Right forelimb (tissue), 1 donor: ENCODE measurements at places on chromosomes 7 and 10.

- no peak for DNase-seq
Observed at GRCh38 chr7:95421000-95421846, 13.6 kb downstream of the PON2 start.

- DNase-seq = no peak
Observed at GRCh38 chr7:53062796-53063195, 27.4 kb downstream of the POM121L12 start.

DNA sequence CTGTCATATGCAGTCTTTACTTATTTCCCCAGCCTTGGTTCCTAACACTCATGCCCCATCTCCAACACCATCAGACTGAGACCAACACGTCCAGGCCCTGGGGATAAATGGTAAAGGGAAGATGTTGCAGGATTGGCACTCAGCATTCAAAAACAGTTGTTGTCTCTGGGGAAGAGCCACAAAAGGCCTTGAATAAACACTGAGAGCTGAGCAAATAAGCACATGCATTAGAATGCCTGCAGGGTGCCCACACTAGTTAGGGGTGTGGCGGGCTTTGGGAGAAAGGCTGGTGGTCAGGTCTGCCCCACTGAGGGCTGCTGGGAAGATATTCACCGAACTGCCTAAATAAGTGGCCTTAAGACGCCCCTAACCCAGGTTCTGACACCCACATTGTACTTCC is 391.0 kb downstream of the GFRA1 start:
- no peak for DNase-seq

DNA sequence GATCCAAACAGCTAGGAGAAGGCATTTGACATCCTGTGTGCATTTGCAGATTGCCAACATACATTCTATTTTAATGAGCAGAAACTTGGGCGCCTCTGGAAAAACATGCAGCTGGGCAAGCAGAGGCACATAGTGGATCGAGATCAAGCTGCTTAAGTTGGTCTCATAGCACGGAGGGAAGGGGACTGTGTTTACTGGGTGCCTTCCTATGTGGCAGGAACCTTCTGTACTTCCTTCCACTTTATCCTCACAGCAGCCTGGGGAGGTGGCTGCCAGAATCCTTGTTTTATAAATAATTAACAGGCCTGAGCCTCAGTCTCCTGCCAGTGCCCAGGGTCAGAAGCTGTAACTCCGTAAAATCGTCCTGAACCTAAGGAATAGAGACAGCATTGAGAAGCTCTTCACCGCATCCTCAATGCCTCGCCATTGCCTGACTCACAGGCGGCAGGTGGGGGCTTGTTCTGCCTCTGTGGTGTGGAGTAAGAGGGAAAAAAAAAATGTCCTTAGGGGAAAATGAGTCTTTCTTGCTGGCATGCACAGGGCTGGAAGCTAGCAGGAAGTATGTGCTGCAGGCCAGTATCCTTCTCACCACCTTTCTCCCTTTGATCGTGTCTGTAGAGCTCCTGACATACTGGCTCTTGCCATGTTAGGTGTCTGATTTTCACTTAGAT is 6.2 kb downstream of the VWA2 start:
- DNase-seq = no peak

GRCh38 chr7:120023494-120024167 is 249.3 kb upstream of the KCND2 start:
- no peak for DNase-seq

DNA sequence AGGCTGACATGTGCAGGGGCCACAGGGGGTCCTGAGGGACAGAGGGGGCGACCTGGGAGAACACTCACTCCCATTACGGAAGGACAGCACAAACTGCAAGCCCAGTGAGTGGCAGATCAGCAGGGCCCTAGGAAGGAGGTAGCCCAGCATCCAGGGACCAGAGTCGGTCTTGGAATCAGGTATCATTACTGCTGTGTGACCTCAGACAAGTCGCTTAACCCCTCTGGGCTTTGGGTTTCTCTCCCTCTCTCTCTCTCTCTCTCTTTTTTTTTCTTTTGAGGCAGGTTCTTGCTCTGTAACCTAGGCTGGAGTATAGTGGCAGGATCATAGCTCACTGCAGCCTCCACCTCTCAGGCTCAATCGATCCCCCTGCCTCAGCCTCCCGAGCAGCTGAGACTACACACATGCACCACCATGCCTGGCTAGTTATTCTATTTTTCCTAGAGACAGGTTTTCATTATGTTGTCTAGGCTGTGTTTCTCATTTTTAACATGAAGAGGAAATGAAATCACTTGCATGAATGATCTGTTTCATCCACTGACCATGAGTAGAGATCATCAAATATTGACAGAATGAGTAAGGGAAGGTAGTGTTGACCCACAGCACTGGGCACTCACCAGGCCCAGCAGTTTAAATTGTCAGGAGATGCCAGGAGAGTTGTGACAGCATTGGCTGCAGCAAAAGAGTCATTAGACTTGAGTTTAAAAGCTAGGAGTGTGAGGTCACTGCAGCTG is 49.4 kb downstream of the BUB3 start:
- no peak for DNase-seq

DNA sequence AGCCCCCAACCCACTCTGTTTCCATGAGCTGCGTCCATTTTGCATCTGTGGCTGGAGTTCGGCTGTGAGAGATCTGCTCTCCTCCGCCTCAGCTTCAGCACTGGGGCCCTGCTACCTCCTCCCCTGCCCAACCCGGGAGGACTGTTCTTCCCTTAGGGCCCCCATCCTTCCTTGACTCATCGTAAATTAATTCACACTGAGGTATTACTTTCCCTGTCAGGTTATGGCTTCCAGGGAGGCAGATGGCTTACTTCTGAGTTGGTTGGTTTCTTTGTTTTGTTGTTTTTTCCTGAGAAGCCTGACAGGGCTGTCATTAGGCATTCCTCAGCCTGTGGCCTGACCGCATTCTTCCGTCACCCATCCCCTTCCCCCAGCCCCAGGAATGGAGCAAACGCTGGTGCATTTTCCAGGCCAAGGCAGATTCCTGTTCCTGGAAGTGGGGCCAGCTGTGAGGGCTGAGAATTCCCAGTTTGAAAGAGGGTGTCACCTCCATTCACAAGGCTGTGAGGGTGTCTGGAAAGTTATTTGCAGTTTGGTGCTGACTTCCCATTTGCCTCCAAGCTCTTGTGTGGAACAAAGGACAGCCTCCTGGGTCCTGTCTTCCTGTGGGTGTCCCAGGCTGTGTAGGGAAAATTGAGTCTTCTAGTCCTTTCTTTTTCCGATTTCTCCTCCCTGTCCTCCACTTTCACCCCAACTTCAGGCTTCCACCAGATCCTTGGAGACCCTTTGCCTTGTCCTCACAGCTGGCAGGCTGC is 11.7 kb downstream of the CPA5 start:
- DNase-seq = peak; percentile 93

DNA sequence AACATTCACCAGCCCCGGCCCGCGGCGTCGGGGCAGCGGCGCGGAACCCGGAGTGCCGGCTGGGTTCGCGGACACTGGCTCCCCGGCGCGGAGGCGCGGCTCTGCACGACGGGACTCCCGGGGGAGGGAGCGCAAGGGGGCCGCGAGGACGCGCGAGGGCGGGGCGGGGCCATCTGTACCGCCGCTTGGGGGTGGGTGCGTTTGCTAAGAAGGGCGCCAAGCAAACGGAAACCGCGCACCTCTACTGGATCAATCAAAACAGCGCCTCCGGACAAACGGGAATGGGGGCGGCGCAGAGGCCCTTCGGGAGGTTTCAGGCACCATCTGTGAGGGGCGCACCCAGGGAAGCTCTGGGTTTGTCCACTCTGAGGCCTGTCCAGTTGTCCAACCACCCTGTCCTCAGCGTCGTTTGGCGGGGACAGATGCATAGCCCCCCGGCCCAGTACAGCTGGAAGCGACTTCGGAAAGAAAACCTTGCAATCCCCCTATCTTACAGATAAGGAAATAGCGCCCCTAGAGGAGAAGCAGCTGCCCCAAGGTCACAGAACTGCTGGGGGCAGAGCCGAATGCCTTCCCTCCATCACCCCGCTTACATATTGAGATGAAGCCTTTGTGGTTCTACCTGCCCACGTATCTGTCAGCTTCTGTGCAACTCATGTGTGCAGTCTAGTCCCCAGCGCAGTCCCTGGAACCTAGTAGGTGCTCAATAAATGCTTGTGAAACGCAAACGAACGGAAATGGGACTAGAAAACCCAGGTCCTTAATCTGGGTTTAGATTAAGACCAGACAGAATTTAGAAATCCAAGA is 10.7 kb upstream of the SLIT1 start:
- peak; percentile 62 for DNase-seq

DNA sequence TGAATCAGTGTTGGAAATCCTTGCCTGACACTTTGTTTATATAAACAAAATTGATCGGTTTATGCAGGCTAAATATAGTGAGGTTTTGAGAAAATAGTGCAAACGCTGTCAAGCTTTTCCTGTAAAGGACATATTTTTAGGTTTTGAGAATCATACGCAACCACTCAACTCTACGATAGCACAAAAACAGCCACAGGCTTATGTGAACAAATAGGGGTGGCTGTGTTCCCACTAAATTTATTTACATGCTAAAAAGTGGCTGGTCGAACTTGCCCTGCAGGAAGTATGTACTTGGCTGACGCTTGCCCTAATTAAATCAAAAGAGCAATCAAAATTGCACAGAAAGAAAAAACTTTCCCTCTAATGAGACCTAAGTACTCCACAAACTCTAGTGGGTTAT is 234.7 kb upstream of the CACNA2D1 start:
- DNase-seq = no peak

DNA sequence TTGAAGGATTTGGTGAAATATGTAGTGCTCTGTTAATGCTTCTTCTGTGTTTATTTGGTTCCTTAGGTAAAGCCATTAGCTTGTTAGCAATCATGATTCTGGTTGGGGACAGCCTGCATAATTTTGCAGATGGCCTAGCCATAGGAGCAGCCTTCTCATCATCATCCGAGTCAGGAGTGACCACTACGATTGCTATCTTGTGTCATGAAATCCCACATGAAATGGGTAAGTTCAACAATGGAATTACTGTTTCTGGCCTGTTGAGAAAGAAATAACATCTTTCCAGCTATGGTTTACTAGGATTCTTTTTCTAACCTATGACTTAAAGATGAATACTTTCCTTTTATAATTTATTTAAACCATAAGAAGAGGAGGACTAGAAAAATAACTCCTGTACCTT is 48.9 kb downstream of the SLC39A12 start:
- no peak for DNase-seq

GRCh38 chr7:124033807-124034753 is 1.2 kb upstream of the TMEM229A start:
- no peak for DNase-seq

DNA sequence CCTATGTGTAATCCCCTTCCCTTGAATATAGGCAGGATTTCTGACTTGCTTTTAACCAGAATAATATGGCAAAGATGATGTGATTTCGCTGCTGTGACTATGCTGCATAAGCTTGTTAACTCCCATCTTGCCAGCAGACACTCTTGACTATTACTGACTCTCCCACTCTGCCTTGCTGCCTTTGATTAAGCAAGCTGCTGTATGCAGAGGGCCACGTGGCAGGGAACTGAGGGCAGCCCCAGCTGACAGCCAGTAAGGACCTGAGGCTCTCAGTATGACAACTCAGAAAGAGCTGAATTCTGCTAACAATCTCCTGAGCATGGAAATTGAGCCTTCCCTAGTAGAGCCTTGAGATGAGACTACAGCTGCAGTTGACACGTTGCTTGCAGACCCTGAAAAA is 279.4 kb upstream of the CACNA2D1 start:
- DNase-seq = no peak

GRCh38 chr10:6788231-6788630 is 208.2 kb upstream of the PRKCQ start:
- DNase-seq = no peak

DNA sequence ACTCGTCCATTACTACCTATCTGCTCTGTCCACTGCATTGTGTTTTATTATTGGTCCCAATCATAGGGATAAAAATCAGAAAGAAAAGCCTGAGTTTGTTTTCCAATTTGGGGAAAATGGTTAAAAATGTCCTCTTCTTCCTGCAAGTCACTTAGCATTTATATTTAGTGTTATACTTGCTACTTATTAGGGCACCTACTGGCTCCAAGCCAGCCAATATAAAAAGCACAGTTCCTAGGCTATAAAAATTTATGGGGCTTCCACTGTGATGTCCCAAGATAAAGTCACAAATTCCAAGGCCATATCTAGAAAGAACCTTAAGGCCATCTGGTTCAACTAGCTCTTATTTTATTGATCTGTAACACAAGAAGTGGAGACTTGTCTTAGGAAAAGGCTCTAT is 3.2 kb downstream of the SLC35B4 start:
- DNase-seq = no peak

GRCh38 chr10:75994357-75995040 is 563.1 kb downstream of the LRMDA start:
- DNase-seq = no peak

- DNase-seq = peak; percentile 30
Observed at GRCh38 chr7:6652446-6653011, 15.4 kb downstream of the ZNF316 start.

GRCh38 chr7:107890962-107891635 is at the start of gene DLD:
DLD (plus strand) TSS chr7:107891183; CDS start chr7:107891251, 68 bp downstream.
- DNase-seq = peak; percentile 94

- DNase-seq = no peak
Observed at GRCh38 chr10:130635528-130635927, 499.3 kb downstream of the GLRX3 start.

DNA sequence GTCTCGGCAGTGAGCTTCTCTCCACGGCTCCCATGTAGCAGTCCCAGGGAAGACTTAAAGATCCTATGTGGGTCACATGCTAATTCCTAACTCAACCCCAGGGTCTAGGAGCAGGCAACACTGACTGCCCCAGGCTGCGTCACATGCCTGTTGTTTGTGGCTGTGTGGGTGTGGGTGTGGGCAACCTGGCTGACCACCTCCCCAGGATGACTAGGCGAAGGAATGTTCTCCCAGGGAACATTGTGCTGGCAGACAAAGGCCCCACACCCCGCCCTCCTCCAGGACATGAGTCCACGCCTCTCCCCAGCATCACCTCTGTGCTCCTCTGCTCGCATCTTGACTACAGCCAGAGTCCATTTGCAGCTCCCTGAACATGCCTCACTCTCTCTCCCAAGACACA is 30.3 kb downstream of the SLC29A3 start:
- no peak for DNase-seq

DNA sequence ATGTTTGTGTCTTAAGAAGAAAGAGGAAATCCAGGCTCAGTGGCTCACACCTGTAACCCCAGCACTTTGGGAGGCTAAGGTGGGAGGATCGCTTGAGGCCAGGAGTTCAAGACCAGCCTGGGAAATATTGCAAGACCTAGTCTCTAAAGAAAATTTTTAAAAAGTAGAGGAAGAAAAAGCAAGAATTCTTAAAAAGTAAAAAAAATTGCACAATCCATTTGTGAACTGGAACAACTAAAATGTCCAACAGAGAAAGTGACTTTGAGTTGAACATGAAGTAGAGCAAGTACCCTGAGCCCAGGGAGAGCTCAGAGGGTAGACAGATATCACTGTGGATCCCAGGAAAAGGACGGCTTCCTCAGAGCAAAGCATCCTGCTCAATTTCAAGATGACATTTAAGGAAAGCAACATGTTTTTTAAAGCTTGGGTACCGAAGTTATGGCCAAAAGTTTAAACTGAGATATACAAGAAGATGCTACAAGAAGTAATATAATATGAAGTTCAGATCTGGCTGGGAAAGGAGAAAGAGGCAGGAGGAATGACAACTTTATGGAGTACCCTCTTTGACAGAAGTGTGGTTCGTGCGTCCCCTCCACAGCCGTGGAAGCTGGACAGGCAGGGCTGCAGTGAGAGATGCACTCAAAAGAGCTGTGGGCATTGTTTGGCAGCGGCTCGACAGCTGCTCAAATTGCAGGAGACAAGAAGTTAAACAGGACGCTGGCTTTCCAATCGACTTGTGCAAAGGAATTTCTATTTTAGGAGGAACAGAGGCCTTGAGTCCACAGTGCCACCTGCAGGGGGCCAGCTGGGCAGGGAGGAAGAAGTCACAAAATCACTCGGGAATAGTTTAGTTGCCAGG is 201.3 kb downstream of the JCAD start:
- peak; percentile 68 for DNase-seq

- no peak for DNase-seq
Observed at GRCh38 chr7:149717481-149717880, 55.9 kb downstream of the ZNF467 start.
